ENCODE measurements at places on chromosomes 2 and 18.

- no peak for DNase-seq
Measured at GRCh38 chr2:114056294-114057143, 166.6 kb downstream of the ACTR3 start.

DNA sequence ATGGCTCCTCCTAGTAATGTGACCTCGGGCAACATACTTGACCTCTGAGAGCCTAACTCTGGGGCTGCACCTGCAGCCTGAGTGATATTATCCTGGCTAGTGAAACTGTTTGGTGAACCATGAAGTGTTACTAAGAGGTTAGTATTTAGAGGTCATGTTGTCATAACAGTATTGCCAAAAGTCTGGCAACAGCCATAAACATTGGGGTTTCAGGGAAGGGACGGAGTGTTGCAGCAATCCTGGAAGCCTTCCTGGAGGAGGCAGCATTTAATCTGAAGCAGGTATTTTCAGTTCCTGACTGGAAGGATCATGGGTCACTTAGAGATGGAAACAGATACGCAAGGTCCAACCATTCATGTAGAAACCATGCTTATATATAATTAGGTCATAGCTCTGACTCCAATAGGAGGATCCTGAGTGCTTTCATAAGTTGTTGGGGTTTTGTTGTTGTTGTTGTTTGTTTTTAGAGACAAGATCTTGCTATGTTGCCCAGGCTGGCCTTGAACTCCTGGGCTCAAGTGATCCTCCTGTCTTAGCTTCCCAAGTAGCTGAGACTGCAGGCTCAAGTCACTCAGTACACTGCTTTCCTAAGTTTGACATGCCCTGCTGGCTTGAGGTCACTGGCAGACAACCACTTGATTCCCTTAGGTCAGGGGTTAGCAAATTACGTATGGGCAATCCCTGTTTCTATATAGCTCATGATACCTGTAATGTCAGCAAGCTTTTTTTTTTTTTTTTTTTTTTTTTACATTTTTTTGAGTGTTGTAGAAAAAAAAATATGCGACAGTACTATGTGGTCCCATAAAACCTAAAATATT lies 21.5 kb downstream of the GPR39 start:
- no peak for DNase-seq

- no peak for DNase-seq
Measured at GRCh38 chr2:41194230-41194629, 742.3 kb upstream of the SLC8A1 start.

- no peak for DNase-seq
Measured at GRCh38 chr2:39547811-39548719, 111.0 kb upstream of the MAP4K3 start.

- DNase-seq = no peak
Measured at GRCh38 chr2:3458396-3459184, 60.7 kb downstream of the ADI1 start.

GRCh38 chr2:198042189-198042588 lies 237.8 kb downstream of the PLCL1 start:
- no peak for DNase-seq

GRCh38 chr2:73730810-73731209 lies 6.3 kb downstream of the TPRKB start:
- no peak for DNase-seq

DNA sequence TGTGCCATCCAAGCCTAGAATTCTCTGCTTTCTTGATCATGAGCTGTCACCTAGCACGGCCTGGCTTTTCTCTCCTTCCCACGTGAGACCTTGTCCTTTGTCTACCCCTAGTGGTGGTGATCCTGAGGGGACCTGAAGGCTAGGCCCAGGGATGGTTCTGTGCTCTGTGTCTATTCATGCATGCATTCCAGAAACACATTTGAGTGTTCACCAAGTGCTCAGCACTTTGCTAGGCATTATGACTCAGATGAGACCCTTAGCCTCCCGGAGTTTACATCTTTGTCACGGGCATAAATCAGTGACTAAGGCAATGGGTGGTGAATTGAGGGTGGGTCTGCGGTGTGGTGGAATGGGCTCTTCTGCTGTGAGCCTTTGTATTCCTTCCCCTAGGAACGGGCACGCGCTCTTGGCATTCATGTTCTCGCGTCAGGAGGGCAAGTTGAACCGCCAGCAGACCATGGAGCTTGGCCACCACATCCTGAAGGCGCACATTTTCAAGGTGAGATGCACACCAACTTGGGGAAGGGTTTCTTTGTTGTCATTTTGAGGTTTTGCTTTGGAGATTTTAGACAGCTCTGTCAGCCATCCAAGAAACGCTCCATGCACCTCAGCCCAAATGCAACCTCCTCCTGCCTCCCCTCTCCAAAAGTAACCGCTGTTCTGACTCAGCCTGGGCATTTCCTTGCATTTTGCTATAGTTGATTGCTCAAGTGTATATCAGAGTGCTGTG lies 100.9 kb downstream of the WDSUB1 start:
- no peak for DNase-seq

All from stimulated activated CD8-positive, alpha-beta memory T cell treated with anti-CD3 and anti-CD28 coated beads, Interleukin-2, amount 100 ng/mL, for 48 hours (primary cell).